ENCODE measurements at places on chromosomes 6 and 20.

DNA sequence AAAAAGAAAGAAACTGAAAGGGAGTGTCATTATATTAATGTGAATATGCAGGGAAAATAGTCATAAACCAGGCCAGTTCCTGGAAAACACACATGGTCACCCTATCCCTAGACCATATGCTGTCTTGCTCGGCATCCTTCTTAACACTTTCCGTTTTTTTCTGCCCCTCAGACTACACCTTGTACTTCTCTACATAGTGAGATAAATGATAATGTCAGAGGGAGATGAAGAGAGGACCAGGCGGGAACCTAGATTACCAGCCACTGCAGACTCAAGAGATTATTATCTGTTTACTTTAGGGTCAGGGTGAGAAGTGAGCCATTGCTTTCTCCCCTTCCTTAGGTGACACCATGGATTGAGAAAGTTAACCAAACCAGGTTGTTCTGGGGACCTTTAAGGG lies 3.7 kb upstream of the RPP21 start:
- DNase-seq: no peak

GRCh38 chr6:29656157-29656556 lies 735 bp upstream of the MOG start:
- no peak for DNase-seq

DNA sequence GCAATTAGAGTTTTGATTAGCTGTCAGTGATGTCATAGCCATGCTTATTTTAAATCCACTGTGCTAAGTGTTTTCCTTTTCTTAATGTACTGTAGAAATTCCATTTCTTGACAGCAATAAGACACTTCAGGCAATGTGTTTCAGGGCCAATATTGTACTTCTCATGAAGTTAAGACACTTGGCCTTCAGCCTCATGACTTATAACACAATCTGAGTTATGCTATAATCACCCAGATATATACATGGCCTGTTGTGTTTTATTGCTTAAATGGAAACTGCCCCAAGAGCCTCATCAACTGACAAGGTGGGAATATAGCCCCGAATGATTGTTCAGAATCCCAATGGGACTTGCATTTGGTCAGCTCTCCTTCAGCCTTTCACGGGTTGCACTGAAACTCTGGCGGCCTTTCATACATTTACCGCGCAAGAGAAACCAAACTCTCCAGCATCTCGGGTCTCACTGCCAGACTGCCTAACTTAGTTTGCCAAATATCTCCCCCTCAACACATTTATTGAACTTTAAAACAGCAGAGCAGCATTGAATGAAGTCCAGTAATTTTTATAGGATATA lies 44.2 kb upstream of the TBX18 start:
- DNase-seq: no peak

DNA sequence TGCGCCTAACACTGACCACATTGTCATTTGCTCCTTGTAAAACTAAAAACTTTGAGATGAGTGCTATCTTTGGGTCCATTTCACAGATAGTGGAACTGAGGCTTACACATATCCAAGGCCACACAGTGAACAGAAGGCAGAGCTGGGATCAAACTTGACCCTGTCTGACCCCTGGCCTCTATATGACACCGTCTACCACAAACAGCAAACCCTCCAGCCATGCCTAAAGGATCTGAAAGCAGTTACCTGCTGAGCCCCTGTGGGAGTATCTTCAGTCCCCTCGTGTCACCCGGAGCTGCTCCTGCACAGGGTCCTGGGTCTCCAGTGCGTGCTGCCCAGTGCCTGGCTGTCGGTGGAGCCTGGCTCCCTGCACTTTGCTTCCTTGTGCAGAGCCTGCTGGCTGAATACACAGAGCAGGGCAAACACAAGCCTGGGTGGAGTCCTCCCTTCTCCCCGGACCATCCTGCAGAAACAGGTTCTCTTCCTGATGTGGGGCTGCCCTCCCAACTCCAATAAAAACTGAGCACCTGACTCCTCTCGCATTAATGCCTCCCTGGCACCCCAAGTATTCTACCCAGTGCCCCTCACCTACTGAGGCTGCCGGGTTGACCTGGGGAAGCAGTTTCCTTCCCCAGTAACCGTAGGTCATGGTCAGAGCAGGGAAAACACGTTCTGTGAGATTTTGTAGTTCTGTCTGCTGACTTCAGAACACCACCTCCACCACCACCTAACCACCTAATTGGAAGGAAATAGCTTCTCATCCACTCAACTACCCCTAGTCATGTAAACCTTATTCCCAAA lies at the start of gene BCAS1:
Gene BCAS1 (minus strand): TSS at position 408 of the 801 bp plus-strand sequence. CDS start 11,876 bp downstream, outside the sequence.
- no peak for DNase-seq

- no peak for DNase-seq
These were observed 30.8 kb upstream of the SCRT2 start for GRCh38 chr20:706366-706885.

DNA sequence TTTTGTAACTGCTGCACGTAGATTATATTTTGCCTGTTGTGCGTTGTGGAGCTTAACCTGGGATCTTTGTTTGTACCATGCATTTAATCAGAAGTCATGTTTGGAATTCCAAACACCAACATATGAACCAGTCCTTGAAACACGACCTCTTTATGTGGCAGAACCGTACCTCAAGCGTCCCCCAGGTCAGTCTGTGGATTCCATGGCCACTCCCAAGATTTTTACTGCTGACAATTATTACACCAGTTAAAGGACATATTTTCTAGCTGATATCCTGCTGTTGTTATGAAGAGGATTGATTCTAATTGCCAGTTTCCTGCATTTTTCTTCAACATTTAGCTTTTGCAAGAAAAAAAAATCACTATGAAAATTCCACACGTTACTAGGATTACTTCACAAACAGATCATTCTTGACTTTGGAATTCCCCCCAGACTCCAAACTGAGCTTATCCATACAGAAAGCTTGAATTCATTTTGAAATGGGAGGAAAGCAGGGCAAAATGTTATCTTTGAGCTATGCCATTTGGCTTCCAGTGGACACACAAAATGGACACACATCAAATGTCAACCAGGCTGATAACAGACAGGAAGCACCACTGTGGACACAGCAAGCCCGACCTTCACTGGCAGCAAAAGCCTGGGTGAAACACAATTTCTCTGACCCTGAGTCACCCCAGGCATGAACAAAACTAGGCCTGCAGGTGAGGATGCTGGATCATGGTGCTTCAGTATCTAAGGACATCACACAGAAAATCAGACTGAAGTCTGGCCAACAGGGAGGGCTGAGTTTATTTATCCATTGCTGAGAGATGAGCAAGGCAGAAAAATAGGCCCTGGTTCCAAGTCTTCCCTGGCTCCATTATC lies 542.9 kb upstream of the JAG1 start:
- no peak for DNase-seq

GRCh38 chr6:137297887-137298286 lies 78.7 kb upstream of the IFNGR1 start:
- peak; percentile 4 for DNase-seq

- no peak for DNase-seq
These were observed 142.9 kb downstream of the CDC5L start for GRCh38 chr6:44530209-44530909.
